ENCODE measurements at places on chromosomes 7 and 10.

DNA sequence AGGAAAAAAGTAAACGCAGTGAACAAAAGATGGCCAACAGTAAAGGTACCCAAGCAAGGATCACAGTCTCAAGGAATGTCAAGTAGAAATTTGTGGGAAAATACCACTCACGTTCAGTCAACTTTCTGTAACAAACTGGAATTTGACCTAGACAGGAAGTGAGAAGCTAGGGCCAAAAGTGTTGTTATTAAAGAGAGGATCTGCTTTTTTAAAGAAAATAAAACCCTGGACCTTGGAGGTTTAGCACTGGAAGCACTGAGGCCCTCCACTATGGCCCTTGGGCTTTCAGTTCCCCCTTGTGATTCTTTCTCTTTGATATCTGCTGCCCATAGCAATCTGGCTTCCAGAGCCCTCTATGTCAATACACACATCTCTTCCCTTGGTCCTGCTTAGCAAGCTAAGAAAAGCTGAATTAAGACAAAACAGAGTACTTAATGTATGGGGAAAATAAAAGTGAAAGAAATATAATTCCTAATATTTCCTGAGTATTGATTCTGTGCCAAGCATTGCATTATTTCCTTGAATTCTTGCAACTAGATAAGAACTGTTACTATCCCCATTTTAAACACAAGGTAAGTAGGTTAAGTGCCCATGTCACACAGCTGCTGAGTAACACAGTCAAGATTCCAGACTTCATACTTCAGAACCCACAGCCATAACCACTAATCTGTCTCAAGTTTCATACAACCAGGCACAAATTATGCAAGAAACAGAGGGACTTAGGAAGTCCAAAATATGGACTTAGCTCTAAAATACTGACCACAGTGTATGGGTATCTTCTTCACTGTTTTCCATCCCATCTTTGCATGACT, 2.6 kb upstream of the ZNF438 start:
- DNase-seq, result no peak

DNA sequence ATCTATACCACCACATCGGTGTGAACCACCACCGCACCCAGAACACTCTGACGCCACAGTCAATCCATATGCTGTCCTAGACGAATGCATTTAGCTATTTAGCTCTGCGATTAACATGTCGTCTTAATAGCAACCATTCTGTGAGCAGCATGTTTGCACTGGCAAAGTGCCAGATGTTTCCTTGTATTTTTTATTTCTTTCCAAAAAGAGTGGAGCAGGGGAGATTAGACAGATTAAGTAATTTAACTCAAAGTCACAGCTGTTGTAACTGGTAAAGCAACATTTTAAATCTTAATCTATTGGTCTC, 57.0 kb upstream of the ARL4A start:
- DNase-seq, result no peak

GRCh38 chr7:49852619-49853462, 79.4 kb downstream of the VWC2 start:
- DNase-seq, result no peak

DNA sequence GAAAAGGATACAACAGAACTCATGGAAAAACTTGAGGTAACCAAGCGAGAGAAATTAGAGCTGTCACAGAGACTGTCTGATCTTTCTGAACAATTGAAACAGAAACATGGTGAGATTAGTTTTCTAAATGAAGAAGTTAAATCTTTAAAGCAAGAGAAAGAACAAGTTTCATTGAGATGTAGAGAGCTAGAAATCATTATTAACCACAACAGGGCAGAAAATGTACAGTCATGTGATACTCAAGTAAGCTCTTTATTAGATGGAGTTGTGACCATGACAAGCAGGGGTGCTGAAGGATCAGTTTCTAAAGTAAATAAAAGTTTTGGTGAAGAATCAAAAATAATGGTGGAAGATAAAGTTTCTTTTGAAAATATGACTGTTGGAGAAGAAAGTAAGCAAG, 62.1 kb downstream of the AKAP9 start:
- no peak for DNase-seq

GRCh38 chr10:59397961-59398360, 35.6 kb upstream of the FAM13C start:
- no peak for DNase-seq

GRCh38 chr10:24848195-24848594, 104.2 kb downstream of the PRTFDC1 start:
- no peak for DNase-seq

- no peak for DNase-seq
These were observed 410.4 kb upstream of the FOXK1 start for GRCh38 chr7:4271716-4272015.

GRCh38 chr10:112232670-112233069, 49.1 kb upstream of the GPAM start:
- no peak for DNase-seq

GRCh38 chr7:98354052-98354451, 46.8 kb downstream of the BAIAP2L1 start:
- no peak for DNase-seq

DNA sequence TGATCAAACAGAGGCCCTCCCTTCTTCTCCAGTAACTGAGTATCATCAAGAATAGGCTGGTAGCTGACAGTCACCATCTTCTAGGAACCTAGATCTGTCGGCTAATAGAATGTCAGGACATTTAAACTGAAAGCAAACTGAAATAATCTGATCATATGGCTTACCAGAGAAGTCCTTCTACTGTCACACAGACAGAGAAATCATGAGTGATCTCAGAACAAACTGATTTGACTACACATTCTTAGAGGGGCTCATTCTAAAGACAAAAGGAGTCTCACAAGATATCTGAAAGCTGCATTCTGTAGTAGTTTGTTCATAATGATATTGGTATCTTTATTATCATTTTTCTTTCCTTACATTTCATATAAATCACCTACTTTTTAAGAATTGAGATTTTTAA, 130.9 kb upstream of the ADCY1 start:
- DNase-seq, result no peak

DNA sequence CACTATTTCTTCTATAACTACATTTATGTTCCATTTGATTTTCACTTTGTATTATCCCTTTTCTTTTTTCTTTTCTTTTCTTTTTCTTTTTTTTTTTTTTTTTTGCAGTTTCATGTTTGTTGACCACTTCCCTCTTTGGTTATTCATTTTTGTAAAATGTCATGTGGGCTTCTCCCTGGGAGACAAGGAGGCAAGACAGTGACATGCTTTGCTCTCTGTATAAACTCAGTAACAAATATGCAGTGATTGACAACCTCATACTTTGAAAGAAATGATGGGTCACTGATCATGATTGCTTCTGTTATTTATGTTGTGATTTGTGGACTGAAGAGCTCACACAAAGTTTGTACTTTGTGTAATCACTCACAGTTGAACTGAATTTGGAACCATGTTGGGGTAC, 90.2 kb upstream of the ABI1 start:
- no peak for DNase-seq

- DNase-seq, result no peak
These were observed 47.4 kb upstream of the PRKAR1B start for GRCh38 chr7:774161-775109.

DNA sequence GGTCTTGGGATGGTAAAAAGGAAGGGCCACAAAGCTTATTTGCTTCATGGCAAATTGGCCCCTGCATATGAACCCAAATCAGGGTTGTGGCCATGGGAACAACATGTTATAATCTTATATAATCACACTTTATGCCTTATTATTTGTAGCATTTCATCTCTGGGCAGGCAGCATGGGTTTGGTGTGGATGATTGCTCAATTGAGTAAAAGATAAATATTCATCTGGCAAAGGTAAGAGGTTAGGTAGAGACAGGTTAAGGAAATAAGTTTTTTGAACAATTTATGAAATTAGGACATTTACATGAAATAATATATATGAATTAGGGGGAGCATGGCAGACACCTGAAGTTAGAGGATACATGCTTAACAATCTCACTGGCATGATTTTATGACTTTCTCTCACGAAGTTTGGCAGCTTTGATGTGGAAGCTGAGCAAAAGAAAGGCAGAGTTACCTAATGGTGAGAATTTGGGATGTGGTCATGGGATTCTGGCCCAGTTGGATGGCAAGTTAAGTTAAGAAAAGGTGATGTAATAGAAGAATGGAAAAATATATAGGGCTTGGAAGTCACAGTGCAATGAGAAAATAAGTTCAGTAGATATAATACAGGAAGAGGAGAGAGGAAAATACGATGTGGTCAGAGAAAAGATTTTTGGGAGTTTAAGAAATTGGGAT, 88.1 kb upstream of the FAM3C start:
- no peak for DNase-seq

Data from esophagus squamous epithelium (tissue), 5 donors.